ENCODE measurements at places on chromosomes 4 and X.

DNA sequence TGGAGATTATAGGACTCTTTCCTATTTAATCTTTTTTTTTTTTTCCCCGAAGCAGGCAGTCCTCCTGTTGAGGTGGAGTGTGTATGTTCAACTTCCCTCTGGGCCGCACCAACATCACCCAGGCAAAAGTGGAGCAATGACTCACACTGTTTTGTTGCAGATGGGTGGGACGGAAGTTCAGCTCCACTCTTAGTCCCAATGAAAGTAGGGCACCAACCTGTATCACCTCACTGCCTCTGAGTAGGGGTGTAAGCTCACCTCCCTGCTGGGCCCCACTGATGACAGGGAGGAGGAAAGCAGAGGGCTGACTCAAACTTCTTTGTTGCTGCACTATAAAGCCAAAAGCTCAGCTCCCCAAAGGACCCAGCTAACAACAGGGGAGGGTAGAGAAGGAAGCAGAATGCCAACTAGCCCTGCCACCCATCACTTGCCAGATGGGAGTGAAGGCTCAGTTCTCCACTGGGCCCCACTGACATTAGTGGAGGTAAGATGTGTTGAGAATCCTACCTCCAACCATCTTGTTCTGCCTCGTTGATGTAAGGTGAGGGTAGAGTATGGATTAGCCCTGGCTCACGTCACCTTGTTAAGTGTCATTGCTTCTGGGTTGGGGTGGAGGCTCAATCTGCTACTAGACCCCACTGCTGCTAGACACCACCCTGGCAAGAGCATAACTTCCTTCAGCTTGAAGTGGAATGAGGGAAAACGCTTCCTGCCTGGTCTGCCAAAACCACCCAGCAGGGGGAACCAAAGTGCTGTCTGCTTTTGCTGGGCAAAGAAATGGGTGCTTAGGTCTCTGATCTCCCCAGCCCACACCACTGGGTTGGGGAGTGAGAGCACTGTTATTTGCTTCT lies 14.1 kb downstream of the RPS6KA3 start:
- peak; percentile 59 for DNase-seq

DNA sequence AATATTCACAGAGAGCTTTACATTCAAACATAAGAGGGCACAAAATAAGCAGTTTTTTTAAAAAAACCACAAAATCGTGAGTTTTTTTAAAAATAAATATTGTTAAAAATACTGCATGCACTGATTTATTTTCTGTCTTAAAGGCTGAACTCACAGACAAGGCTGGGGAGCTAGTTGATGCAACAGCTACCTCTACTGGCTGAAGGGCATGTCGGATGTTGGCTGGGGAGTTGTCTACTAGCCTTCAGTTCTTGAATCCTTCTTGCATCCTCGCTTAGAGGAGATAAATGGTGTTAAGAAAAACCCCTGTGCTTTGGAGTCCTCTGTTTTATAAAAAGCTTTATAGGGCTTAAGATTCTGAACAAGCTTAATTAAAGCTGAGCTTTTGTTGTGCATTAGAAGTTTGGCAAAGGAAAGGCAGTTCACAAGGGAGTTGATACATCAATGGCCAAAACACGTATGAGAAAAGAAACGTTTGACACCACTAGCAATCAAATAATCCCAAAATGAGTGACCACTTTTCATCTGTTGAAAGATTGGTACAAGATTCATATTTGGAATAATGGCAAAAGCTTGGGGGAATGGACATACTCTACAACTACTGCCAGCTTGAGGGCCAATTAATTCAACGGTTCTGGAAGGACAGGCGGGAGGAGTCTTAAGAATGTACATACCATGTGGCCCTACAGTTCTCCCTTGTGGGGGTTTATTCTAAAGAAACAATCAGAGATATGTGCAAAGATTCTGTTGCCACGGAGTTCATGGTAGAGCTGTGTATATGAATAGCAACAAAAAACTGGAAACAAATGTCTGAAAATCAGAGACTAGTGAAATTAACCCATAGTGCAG lies 94.7 kb downstream of the SEL1L3 start:
- no peak for DNase-seq

DNA sequence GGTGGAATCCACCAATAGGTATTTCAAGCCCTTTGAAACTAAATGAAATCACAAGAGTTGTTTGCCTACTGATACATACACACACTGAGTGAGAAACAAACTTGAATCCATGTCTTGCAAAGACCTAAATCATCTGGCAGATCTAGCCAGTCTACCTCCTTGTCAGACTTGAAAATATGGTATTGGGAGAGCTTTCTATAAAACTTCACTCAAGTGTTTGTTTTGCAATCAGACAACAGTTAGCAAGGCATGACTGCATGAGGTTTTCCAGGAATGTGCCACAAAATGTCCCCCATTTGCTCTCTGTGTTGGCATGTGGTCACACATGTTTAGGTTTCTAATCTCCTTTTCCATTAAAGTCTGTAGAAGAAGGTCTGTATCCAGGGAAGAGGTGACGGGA lies 52.4 kb downstream of the MAP3K15 start:
- DNase-seq = no peak

GRCh38 chr4:956531-957230 lies 16.7 kb downstream of the DGKQ start:
- DNase-seq = no peak

- DNase-seq = no peak
Observed at GRCh38 chr4:41874398-41874797, 60.8 kb upstream of the TMEM33 start.

- no peak for DNase-seq
Observed at GRCh38 chr4:76090241-76090691, 15.8 kb downstream of the ART3 start.

DNA sequence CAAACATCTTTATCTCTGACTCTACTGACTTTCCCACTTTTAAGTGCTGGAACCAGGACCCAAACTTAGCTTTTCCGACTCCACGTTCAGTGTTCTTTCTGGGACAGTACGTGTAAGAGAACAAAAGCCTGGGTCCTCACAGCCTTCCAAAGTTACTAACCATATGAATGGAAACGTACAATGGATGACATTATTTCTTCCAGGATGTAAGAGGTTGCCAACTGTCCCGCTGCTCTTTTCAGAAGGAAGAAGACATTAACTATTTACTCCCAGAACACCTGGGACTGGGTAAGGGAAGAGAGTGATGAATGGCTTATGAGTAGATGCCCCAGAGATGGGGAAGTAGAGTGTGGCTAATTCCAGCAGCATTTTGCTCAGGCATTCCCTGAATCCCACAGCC lies 114.7 kb downstream of the TRAPPC11 start:
- DNase-seq = no peak

GRCh38 chr4:101969965-101970364 lies 179.4 kb downstream of the BANK1 start:
- no peak for DNase-seq

Data from activated CD4-positive, alpha-beta T cell treated with anti-CD3 and anti-CD28 coated beads for 1 hour (primary cell).